Thoracic aorta endothelial cell (primary cell): ENCODE measurements at places on chromosomes 13 and 19. TPM values are rescaled to one million over a fixed set of nuclear protein-coding genes. Genes with fewer than 3 reads are reported as not detected.

Gene KLK15
- total RNA-seq, result 0.13 TPM in 1 of 2 replicates, not detected in the other

Gene SERP2
- 0.36 and 0.80 TPM in 2 replicates for total RNA-seq

Gene MARCHF2
- total RNA-seq, result 56.3 and 64.6 TPM in 2 replicates

Gene ZIC5
- 0.07 TPM in 1 of 2 replicates, not detected in the other for total RNA-seq

Gene FBXO17
- total RNA-seq, result 13.8 and 24.1 TPM in 2 replicates

Gene ANKLE1
- 1.5 and 1.6 TPM in 2 replicates for total RNA-seq

Gene LRP3
- 10.5 and 20.5 TPM in 2 replicates for total RNA-seq

Gene NLRP9
- total RNA-seq, result not detected in 2 replicates

Gene PEAK3
- not detected in 2 replicates for total RNA-seq

Gene PAN3
- 33.5 and 42.4 TPM in 2 replicates for total RNA-seq
